ENCODE measurements at places on chromosomes 4 and X.

GRCh38 chrX:112056476-112056875 lies 26.1 kb downstream of the TRPC5 start:
- DNase-seq = no peak

DNA sequence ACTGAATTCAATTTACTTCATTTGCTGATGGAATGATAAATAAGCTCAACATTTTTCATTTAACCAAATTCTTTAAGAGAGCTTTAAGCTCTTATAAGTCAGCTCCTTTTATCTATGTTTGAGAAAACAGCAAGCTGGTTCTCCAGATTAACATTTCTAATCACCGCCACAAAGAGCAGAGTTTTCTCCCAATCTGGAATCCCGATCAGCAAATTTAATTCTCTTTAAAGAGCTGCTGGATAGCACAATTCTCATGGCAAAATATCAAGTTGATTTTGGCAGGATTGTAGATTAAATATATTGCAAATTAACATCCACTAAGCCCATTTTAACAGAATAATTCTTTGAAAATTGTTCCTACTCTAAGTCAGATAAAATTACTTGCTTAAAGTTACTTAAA lies 48.8 kb downstream of the RPS6KA3 start:
- no peak for DNase-seq

GRCh38 chr4:107721436-107722100 lies 1.5 kb upstream of the PAPSS1 start:
- DNase-seq = no peak

DNA sequence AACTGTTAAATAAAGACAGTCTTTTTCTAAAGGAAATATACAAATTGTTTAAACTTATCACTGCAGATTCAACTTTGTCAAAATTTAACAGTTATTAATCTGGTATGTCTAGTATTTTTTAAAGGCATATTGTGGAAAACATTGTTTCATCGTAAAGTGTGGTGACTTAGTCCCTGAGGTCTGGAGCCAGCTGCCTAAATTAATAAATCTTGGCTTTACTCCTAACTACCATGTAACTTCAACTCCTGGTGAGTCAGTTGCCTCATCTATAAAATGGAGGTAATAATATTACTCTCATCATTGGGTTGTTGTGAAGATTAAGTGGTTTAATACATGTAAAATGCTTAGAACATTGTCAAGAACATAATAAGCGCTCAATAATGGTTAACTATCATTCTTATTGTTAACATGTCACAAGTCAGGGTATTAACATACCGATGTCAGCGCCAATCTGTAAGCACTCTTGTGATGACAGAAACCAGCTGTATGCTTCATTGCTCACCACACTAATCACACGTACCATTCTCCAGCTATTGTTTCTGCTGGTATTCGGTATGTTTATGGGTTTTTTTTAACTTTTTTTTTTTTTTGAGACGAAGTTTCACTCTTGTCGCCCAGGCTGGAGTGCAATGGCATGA lies 14.1 kb upstream of the SMIM43 start:
- no peak for DNase-seq

- DNase-seq = no peak
Observed at GRCh38 chr4:33134366-33134765, 2414.2 kb downstream of the PCDH7 start.

- DNase-seq = no peak
Observed at GRCh38 chrX:63661676-63662075, 123.3 kb downstream of the ARHGEF9 start.

DNA sequence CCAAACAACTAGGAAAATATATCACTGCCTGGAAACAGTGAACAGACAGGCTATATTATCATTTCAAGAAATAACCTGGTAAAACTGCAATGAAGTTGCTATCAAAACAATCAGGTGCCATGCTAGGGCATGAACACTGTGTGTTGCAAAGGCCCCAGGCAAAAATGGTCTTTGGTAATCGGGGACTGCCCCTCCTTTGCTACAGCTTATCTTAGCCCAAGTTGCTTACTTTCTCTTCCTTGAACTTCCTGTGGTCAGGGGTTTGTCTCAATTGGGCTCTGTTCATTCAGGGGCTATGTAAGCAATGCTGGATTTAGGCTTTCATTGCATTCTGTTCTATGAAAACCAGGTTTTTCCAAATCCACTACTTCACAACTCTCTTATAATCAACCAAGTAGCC lies 30.4 kb downstream of the SCML1 start:
- no peak for DNase-seq

- DNase-seq = no peak
Observed at GRCh38 chrX:153984351-153985178, 12.0 kb downstream of the TMEM187 start.

GRCh38 chr4:14675279-14675985 lies 326.8 kb upstream of the CPEB2 start:
- DNase-seq = no peak

DNA sequence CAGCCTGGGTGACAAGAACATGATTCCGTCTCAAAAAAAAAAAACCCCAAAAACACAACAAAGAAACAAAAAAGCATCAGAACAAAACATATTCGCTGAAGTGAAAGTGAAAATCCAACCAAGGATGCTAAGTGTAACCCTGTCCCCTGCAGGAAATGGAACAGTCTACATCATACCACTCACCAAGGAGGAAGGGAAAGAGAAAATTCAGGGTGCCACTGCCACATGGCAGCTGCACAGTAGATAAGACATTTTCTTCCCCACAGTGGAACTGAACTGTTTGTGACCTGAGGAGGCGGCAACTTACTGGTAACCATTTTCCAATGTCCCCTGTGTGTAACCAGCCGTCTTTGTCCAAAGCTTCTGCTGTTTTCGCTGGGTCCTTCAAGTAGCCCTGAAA lies 28.2 kb upstream of the CENPU start:
- DNase-seq = no peak

DNA sequence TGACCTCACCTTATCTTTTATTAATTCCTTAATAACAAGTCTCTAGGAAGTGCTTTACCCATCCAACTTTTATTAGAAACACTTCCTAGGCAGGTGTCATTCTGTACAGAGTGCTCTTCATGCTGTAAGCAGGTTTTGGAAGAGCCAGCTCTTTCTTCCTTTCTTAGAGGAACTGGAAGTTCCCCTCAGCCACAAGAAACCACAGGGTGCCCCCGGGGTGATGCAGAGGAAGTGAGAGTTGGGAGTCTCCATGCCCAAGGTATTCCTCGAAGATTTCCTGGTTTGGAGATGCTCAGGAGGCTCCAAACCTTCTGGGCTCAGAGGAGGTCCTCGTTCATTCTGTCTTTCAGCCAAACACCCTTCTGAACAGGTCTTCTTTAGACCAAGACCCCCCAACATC lies 83.8 kb downstream of the EGF start:
- no peak for DNase-seq

- peak; percentile 78 for DNase-seq
Observed at GRCh38 chr4:41360921-41361793, 104.4 kb downstream of the UCHL1 start.

DNA sequence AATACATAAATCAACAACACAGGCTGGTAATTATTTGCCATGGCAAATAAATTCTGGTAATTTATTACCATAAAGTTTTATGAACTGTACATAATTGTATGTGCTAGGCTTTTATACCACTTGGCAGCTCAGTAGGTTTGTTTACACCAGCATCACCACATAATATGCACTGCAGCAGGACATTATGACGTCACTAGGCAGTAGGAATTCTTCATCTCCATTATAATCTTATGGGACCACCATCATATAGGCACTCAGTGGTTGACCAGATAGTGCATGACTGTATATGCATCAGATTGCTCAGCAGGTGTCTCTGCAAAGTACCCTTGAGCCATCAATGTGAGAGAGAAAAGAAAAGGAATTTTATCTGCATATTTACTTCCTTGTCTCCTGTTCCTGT lies 295.4 kb downstream of the CFAP47 start:
- no peak for DNase-seq

DNA sequence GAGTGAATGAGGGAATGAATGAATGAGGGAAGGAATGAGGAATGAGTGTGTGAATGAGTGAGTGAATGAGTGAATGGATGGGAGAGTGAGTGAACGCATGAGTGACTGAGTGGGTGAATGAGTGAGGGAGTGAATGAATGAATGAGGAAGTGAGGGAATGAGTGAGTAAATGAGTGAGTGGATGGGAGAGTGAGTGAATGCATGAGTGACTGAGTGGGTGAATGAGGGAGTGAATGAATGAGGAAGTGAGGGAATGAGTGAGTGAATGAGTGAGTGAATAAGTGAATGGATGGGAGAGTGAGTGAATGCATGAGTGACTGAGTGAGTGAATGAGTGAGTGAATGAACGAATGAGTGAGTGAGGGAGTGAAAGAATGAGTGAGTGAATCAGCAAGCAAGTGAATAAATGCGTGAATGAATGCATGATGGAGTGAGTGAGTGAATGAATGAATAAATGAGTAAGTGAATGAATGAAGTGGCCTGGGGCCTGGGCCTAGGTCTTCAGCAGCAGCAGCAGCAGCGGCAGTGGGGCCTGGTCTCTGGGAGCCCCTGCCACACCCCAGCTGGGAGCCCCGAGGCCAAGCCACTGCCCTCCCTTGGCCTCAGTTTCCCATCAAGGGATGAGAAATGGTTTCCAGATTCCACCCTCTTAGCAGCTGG lies 16.2 kb upstream of the PSAPL1 start:
- DNase-seq = no peak

DNA sequence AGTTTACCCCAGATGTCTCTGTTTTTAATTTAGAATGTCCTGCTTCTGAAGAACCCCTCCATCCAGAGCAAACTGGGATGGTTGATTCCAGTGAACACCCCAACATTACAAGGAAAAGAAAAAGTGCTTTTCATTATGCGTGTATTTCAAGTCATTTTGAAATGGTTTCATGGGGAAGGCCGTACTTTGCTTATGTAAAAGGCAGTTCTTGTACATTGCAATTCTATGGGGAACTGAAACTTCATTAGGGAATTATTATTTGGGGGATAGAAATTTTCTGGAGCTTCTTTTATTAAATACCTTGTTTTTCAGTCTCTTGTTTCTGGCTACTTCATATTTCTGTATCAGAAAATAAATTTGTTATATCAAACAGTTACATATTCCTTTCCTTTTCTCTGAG lies 96.9 kb upstream of the ZNF518B start:
- DNase-seq = no peak

DNA sequence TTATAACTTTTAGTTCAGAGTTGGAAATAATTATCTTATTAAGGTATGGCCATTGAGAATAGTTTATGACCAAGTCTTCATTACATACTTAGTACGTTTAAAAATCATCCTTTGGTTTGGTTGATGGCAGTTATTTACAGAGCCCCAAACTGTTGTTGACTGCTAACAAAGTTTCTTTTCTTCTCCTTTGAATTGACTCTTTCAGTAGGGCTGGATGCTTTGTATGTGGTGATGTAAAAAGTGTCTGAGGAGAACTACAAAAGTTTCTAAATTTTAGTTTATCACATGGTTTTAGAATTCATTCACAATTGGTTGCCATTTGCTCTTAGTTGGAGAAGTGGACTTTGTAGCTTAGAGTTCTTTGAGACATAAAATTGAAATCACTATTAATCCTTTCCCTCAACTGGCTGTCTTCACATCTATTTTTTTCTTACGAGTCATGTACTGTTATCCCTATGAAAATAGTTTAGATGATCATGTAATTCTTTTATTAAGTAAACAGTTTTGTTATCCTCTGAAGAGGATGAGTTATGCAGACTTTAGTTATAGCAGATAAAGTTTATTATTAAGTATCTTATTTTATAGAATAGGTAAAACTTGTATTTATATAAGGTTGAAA lies 14.8 kb downstream of the PTPN13 start:
- DNase-seq = no peak

DNA sequence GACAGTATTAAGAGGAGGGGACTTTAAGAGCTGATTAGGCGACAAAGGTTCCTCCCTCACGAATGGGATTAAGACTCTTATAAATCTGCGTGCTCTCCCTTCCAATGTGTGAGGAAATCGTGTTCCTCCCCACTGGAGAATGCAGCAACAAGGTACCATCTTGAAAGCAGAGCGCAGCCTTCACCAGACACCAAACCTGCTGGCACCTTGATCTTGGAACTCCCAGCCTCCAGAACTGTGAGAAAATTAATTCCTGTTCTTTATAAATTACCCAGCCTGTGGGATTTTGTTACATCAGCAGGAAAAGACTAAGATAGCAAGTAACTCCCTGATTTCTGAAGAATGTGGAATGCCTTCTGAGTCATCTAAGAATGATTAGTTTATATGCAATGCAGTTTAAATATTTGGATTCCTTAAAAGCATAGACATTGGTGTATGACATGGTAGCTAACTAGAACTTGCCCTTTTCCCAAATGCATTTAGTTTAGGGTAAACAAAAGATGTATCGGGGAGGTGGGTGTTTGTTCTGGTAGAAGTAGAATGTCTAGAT lies 86.1 kb downstream of the USP46 start:
- DNase-seq = no peak

DNA sequence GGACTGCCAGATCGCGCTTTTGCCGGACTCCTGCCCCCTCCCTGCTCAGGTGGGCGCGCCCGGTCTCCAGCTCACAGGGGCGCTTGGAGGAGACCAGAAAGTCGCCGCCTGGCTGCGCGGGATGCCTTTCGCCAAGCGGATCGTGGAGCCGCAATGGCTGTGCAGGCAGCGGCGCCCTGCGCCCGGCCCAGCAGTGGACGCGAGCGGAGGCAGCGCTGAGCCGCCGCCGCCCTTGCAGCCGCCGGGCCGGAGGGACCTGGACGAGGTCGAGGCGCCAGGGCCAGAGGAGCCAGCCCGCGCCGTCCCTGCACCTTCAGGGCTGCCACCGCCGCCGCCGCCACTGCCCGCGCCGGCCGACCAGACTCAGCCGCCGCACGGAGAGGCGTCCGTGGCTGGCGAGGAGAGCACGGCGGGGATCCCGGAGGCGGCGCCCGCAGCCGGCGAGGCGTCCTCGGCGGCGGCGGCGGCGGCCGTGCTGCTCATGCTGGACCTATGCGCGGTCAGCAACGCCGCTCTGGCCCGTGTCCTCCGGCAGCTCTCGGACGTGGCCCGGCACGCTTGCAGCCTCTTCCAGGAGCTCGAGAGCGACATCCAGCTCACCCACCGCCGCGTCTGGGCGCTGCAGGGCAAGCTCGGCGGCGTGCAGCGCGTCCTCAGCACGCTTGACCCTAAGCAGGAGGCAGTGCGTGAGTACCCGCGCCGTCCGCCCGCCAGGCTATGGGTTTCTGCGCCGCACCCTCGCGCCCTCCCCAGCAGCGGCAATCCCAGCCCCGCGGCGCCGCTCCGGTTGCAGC lies 834 bp downstream of the NHS start:
- peak; percentile 63 for DNase-seq

- no peak for DNase-seq
Observed at GRCh38 chr4:128782875-128783614, 26.5 kb upstream of the JADE1 start.

DNA sequence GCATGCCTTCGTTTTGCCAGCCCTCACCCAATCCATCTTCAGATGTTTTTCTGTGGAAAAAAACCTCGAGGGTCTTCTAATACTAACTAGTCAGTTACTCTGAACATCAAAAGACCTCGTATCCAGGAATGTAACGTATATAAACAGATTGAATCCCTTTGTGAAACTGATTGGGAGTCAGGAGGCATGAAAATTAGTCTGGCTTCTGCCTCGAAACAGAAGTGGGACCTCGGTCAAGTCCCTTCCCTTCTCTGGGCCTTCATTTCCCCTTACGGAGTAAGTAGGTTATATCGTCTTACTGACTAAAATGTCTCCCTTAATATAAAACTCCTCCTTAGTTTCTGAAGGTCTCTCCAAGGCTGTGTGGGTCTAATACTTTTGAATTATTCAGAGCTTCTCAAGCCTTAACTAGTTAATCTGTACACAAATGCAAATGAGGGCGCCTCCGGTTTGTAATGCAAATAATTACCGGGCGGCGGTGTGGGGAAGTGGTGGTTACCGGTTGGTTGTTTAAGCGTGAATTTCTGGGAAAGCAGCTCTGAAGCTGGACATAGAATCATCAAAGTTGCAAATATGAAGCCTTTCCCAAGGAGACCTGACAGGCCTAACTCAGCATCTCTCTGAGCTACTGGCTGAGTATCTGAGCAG lies 11.4 kb upstream of the NKRF start:
- DNase-seq = no peak

GRCh38 chr4:924107-925096 lies 7.7 kb downstream of the GAK start:
- no peak for DNase-seq
